ENCODE measurements at places on chromosomes 2 and 18.
A peak's percentile ranks its signal among the peaks of the same experiment; 100 is the strongest.

DNA sequence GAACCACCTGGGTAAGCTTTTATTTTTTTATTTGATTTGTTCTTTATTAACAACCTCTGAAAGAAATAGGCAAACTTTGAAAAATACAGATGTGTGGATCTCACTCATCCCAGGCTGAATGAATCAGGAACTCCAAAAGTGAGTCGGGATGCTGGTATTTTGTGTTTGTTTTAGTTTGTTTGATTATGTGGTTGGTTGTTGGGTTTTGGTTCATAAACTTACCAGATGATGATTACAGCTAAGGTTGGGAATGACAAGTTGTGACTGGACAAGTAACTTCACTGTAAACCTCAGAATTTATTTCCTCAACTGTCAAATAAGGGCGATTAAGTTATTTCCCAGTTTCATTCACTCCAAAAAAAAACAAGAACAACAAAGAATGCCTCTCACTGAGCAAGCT, 80.5 kb upstream of the KIF5C start:
- no peak for DNase-seq

- DNase-seq, result no peak
These were observed 3.1 kb upstream of the SP5 start for GRCh38 chr2:170711774-170712652.

GRCh38 chr18:70216788-70217187, 11.3 kb upstream of the RTTN start:
- DNase-seq, result no peak

GRCh38 chr18:24199372-24199962, 60.6 kb downstream of the CABYR start:
- no peak for DNase-seq

DNA sequence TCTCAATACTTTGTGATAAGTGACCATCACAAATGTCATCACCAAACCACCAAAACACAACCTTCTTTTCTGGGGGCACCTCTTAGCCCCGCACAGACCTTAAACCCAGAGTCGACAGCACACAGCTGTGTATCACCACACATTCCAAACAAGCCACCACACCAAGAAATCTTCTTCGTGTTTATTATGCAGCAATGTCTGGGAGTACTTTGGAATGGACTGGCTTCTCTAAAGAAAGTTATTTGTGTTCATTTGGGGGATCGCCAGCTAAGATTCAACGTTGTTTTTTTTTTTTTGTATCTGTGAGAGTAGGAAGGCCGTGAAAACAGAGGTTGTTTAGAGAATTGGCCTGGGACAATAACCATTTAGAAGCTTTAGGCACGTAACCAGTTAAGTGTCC, 1.1 kb upstream of the MTA3 start:
- peak; percentile 12 for DNase-seq

GRCh38 chr2:77325395-77325794, 196.8 kb downstream of the LRRTM4 start:
- no peak for DNase-seq

DNA sequence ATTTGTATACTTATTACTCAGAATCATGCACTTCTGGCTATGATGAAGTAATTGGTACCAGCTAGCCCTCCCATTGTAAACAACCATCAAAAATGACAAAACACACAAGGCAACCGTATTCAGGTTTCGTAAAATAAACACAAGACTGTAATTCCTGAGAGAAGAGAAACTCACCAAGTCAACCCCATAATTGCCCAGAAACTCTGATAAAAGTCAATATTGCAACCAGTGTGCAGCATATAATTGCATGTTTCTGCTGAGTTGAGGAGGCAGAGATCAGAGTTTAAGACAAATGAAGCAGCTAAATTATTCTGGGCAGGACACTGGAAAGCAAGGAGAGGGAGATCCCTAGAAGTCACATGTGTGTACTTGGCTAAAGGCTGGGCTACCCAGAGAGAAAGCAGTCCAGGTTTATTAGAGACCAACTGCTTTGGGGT, 90.3 kb downstream of the ROCK2 start:
- peak; percentile 42 for DNase-seq

- no peak for DNase-seq
These were observed 64.5 kb upstream of the ZCCHC2 start for GRCh38 chr18:62458346-62458745.

GRCh38 chr18:12750076-12750714, 47.4 kb downstream of the PSMG2 start:
- no peak for DNase-seq

DNA sequence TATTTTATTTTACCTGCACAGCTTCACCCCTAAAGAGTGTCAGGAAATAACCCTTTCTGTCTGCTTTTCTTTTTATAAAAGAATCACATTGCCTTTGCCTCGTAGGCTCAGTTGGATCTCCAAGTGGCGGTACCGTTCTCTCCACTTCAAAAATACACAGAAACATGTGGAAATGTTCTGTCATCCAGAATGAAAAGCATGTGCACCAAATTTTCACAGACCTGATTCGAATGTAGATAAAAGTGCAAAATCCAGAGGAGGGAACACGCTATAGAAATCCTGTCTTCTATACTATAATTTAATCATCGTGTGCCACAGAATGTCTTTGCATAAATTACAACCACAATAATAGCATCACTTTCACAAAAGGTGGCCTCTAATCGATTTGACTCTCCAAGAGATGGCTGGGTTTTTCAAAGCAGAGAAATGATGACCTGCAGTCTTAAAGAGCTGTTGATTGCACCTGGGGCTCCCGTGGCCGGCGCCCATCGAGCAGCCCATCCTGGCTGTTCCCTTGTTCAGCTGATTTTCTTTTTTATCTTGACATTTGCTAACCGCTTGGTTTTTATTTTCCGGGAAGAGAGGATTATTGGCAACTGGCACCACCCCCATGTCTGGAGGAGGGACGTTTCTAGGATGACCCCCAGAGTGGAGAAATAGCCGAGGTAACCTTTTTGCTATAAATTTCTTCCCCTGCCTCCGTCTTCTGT, 290.2 kb downstream of the SOX11 start:
- DNase-seq, result no peak

DNA sequence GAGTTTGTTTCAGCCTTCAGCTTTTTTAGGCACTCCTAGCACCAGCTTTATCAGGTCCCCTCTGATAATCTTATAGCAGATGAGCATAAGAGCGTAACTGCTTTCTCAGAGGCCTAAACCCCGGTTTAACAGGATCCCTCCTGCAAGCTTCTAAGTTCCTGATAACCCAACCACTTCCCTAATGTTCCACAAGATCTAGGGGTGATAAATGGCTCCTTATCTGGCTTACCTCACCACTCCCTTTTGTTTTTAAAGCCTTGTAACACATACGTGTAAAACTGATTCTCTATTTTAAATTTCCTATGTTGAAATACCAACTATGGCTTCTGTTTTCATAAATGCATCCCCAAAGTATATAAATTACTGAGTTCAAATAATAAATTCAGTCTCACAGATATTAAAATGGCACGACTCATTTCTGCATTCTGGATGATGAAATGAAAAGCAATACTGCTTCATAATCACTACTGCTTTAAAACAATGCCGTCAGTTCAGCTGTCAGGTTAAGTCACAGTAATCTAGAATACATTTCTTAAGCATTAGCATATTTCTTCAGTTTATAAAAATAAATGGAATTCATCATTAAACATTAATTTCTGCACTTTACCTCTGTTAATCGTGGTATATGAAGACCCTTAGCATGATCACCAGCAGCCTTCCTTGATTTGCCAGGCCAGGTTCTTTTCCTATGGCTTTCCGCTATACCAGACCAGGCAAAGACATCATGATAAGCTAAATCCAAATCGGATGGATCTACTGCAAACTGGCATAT, 126.3 kb downstream of the C2orf74 start:
- DNase-seq, result no peak

DNA sequence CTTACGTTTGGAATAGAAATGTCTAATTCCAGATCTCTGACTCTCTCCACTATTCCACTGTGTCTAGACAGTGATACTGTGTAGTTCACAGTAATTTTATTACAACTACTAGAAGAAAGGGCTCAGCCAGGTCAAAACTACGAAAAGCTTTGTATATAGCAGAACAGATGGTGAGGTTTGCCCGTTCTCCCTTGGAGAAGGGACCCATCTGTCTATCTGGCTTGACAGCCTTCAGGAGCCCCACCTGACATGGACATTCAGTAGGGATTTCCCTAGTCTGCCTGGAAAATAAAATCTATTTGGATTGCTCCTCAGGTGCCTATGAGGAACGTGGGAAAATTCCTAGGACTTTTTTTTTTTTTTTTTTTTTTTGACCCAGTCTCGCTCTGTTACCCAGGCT, 435.4 kb downstream of the NRXN1 start:
- peak; percentile 94 for DNase-seq

DNA sequence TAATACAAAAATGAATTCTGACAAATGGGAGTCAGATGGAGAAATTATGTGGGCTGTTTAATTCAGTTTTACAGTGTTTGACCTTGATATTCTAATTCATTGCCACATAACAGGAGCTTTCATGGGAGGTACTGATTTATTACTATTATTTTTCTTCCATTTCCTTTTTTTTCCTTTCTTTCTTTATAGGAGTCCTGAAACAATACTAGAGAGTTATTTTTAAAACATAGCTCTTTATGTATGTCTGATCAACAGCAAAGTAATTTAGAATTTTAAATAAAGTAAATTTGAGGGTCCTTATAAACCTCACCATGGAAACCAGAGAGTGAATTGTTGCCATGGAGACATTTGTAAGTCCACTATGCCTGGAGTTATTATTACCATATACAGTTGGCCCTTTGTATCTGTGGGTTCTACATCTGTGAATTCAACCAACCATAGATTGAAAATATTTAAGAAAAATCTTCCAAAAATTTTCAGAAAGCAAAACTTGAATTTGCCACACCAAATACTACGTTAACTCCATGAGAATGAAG, 40.9 kb upstream of the PPP4R1 start:
- no peak for DNase-seq

DNA sequence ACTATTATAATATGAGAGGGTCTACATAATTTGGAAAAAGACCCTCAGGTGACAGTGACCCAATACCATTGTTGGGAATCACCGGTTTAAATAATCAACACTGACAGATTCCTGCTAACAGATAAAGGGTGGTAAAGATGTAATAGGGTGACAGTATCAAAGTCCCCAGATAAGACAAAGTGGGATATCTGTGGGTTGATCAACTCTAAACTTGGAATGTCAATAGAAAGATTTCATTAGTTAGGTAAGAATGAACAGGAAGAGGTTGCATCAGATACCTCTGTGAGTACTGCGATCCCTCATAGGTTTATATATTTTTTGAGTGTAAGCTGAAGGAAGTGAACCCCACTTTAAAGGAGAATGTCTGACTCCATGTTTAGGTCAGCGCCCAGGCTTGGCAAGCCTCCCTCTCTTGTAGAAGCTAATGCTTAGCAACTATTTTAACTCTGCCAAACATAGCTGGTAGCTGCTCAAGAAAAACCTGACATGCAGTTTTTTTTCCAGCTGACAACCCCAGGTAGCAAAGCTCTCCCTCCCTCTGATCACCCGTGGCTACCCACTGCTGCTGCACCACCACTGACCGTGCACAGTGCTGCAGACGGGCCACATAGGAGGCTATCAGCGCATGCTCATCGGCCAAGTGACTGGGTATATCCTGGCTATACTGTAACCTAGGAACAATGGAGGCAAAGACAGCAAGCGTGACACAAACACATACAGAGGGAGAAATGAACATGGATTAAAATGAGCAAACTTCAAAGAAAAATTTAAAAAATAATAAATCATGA, 113.3 kb upstream of the DNMT3A start:
- DNase-seq, result no peak

DNA sequence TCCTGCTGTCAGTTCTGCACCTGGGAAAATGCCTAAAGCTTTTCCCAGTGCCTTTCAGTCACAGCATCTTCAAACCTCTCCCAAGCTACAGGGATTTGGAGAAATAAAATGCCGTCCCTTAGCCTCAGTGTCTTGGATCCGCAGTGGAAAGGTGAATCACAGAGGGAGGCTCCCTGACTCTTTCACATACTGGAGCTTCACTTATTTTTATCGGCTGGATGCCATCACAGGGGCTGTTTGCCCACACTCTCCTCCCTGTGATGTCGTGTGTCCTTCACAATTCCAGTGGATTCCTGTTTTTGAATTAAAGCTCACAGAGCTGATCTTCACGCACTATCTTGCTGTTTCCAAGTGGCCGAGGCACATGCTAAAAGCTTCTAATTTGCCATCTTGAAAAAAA, 1303.1 kb upstream of the DDX18 start:
- no peak for DNase-seq

DNA sequence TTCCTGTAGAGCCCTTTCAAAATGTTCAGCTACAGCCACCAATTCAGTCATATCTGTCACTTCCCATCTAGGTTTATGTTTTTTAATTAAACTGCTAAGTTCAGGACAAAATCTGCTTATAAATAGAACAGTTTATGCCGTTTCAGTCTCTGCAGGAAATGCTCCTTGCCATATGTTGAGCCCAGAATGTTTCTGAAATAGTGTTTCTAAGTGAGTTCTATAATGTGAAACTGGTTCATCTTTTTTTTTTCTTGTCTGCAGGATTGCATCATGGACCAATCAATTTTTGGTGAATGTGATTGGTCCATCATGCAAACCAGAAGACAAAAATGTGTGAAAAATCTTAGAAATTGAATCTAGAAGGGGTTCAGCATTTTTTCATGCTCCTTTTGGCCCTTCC, 30.2 kb upstream of the RHOB start:
- no peak for DNase-seq

DNA sequence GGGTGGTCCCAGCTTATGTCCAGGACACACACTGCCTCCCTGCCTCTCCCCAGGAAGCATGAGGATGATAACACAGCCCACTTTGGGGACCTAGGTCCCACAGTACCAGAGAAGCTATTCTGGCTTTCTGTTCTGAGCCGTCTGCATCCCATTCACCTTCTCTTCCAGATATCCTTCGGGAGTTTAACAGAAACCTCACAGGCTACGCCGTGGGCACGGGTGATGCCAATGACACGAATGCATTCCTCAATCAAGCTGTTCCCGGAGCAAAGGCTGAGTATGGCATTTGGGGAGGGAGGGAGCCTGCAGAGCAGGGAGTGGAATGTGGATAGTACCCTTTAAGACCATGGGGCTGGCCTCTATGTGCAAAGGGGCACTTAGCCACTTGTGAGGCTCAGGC, 102.6 kb downstream of the PLB1 start:
- no peak for DNase-seq

GRCh38 chr2:238043851-238044250, 16.9 kb upstream of the SCLY start:
- DNase-seq, result no peak

DNA sequence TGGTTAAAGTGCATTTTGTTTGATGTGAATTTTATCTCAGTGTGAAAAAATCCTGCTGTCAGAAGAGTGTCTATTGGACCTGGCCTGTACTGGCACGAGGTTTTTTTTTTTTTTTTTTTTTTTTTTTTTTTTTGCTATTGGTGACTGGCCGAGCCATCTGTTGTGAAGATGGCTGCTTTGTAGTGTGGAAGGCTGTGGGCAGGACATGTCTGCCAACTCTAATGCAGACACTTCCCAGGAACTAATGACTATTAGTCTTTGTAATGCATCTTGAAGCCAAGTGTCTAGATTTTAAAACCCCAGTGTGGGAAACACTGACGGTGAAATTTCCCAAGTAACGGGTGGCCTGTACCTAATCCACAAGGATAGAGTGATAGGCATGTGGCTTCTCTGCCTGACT, 34.3 kb downstream of the ZAP70 start:
- peak; percentile 89 for DNase-seq
